ENCODE measurements at places on chromosomes 2 and 18.

DNA sequence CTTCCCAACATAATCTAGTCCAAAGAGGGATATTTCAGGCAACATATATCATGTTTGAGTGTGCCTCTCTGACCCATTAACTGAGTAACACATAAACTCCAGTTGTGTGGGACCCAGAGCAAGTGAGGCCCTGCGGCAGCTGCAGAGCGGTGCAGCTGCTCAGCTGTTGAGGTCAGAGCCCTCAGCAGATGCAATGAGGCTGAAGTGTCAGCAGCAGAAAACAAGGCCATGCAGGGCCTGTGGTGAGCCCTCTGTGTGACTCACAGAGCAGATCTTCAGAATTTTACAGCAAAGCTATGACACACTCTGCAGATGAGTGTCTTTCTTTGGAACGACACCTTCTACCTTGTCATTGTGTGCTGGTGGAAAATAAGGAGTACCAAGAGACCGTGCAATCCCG lies 168.5 kb downstream of the CBLN2 start:
- DNase-seq = no peak
- H3K4me1 ChIP-seq = no peaks in the 10 kb centered on the region
- no peak overlapping the region for H3K4me3 ChIP-seq
- H3K27ac ChIP-seq = no peak overlapping the region
- no peaks in the 10 kb centered on the region for H3K36me3 ChIP-seq

DNA sequence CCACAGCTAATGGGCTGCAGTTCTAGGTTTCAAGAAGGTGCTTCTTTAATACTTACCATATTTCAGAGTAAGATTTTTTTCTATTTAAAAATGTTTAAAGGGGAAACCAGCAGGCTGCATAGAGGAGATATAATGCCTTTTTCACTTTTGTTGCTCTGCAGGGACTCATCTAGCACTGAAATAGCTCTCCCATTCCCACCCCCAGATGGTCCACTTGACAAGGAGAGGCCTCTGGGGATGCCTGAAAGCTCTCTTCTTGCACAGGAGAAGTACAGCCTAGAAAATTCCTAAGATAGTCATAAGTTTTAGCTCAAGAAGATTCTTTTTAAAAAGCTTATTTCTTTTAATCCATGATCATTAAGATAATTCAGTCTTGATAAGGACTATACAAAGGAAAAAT lies 126.4 kb downstream of the CDH2 start:
- no peak overlapping the region for H3K4me3 ChIP-seq
- H3K27ac ChIP-seq = no peak overlapping the region
- no peak for DNase-seq
- H3K4me1 ChIP-seq = no peaks in the 10 kb centered on the region
- no peaks in the 10 kb centered on the region for H3K27me3 ChIP-seq

DNA sequence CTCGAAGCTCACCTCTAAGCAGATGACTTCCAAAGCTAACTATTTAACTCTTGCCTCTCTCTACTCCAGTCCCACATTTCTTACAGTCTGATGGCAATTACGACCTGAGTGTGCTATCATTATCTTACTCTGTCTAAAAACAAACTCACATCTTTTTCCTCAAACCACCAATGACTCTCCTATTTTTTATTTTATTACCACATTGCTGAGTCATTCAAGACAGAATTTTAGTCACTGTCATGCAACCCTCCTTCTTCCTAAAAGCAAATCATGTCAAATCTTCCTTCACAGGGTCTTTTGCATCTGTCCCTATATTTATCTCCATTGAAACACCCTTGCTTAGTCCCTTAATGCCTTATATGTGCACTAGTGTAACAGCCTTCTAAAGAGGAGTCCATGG lies 34.6 kb upstream of the C2orf15 start:
- no peak for DNase-seq
- H3K4me3 ChIP-seq = no peak overlapping the region
- H3K27me3 ChIP-seq = no peaks in the 10 kb centered on the region
- peaks cover 6% of the 10 kb centered on the region for H3K36me3 ChIP-seq
- no peak overlapping the region for H3K27ac ChIP-seq
- no peaks in the 10 kb centered on the region for H3K4me1 ChIP-seq

- peaks cover 55% of the 10 kb centered on the region for H3K4me1 ChIP-seq
- no peaks in the 10 kb centered on the region for H3K27me3 ChIP-seq
- no peak for DNase-seq
- peak overlapping the region; percentile 91 for H3K27ac ChIP-seq
These were observed 17.2 kb upstream of the LYPD6B start for GRCh38 chr2:149021271-149021719.

GRCh38 chr2:205833864-205834263 lies 151.6 kb downstream of the NRP2 start:
- no peaks in the 10 kb centered on the region for H3K27me3 ChIP-seq
- no peaks in the 10 kb centered on the region for H3K4me1 ChIP-seq
- no peak overlapping the region for H3K27ac ChIP-seq
- H3K4me3 ChIP-seq = no peak overlapping the region

DNA sequence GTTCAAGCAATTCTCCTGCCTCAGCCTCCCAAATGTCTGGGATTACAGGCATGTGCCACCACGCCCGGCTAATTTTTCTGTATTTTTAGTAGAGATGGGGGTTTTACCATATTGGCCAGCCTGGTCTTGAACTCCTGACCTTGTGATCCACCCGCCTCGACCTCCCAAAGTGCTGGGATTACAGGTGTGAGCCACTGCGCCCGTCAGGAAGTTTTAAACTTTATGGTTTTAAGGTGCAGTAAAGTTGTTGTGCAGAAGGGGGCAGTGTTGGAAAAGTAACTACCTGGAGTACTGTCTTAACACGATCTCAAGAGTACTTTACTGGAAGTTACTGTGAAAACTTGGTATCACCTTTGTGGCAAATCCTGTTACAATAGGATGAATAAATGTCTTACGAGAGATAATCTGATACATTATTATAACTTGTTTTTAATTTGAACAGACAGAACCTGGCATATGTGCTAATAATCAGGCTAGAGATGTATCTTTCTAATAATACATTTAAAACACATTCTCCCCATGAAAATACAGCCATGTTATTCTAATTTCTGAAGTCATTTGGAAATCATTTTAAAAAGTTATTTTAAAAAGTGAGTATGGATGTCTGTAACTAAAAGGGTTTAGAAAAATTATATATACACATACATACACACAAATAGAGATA lies 10.8 kb downstream of the SPDYA start:
- peak; percentile 17 for DNase-seq
- no peaks in the 10 kb centered on the region for H3K27me3 ChIP-seq
- H3K36me3 ChIP-seq = no peaks in the 10 kb centered on the region
- peaks cover 4% of the 10 kb centered on the region for H3K4me1 ChIP-seq
- H3K27ac ChIP-seq = no peak overlapping the region

Measured in activated B cell treated with CpG ODN at 0.5 μM for 24 hours (primary cell).